Activated CD4-positive, alpha-beta T cell treated with anti-CD3 and anti-CD28 coated beads, Interleukin-2, Interleukin-4, amounts not matched to agents 100 ng/mL and 50 ng/mL, durations not matched to agents 16 hours and 8 hours (primary cell): ENCODE measurements at places on chromosomes 12 and 14.

DNA sequence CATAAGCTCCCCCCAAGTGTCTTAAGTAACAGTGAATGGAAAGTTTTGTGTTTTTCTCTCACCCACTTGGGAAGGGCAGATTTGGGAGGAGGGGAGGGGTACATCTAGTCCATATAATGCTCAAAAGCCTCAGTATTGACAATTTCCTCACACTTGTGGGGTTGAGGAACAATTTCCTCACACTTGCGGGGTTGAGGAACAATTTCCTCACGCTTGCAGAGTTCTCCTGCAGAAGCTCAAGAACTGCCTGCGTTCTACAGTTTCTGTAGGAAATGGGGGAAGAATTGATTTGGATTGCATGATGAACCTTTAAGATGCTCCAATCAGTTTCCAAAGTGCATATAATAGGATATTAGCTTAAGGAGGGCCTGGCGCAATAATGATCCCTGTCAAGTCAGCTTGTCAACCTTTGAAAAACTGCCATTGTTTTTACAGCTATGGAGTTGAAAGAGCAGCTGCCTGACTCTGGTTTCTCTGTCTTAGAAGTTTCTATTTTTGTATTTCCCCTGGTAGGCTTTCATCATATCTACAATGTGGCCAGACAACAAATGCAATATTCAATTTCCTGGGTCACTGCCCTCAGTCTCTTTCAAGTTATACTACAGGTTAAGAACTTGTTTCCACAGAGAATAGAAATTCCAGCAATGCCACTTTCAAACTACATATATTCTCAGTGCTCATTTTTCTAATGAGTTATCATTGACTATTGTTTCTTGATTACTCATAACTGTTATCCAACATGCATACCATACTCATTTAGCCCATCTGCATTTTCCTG is 66.5 kb downstream of the PLEKHG7 start:
- peak; percentile 15 for DNase-seq

DNA sequence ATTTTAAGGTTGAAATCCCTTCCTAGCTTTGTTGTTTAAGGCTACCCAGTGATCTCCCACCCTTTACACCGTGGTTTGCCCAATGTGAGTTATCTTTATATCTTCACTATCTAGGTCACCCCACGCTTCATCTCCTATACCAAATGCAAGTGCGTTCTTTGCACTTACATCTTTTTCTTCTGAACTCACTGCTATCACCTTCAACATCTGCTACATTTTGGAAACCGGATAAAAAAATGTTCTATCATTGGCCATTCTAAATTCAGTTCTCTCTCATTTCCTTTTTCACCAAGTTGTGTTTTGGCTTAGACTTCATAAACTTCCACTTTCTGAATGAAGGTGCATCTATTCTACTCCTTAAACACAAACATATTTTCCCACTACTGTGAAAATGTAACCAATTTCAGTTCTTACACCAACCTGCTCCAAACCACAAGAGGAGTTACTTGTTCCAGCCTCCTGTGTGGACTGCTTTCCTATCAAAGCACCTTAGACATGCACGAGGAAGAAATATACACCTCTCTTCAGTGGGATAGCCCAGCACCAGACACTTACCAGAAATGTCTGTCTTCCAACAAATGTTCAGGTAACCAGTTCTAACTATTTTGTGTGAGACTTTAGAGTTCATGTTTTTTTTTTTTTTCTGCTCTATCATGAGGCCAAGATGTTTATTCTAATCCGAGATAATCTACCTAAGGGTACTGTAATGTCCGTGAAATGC is 21.9 kb downstream of the CLEC9A start:
- DNase-seq, result peak; percentile 10

GRCh38 chr12:104598342-104599271 is 141.9 kb downstream of the CHST11 start:
- DNase-seq, result no peak

DNA sequence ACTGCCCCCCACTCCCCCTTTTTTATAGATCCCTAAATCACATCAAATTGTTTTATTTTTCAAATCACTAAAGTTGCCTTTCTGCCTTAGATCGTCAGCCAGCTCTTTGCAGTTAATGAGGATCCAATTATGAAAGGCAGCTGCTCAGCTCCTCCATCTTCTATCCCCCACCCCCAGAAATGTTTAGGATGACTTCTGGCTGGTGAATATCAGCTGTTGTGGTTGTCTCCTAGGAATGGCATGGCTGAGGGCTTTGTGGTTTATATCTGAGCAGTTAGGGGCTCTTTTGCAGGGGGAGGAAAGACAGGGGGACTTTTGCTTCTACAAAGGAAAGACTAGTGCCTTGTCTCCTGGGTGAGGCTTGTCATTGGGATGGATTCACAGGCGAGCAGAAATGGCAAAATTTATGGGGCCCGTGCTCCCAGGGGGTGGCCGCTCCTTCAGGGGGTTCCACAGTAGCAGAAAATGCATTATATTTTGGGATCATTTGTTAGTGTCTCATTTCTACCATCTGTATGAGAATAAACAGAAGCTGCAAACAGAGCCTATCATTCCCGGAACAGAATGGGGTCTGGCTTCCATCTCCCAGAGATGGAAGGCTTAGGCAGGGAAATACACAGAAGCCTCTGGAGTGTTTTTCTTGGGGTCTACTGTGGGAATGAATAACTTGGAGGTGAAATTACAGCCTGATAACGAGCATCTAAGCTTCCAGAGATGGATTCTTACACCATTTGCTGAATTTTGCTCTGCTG is 6.5 kb downstream of the JDP2 start:
- DNase-seq, result no peak

DNA sequence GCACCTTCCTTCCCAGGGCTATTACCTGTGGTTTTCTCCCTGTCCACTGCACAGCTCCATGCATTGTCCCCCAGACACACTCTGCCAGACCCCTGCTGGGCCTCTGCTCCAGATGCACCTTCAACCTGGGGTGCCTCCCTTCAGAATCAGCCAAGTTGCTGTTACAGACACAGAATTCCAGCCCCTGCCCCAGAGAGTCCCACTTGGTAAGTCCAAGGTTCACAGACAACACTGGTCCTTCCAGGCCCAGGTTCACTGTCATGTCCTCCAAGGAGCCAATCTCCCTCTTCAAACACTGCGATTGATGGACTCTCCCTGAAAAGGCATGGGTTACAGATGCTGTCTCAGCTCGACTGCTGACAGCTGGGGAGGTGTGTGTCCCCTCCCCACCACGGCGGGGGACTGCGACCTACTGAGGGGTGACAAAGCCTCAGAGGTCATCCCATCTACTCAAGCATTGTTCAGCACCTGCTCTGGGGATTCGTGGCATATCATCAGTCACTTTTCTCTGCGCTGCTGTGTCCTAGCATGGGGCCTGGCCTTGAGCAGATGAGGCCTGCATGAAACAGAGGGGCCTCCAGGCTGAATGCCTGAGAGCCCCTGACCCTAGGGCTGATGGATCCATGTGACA is 24.3 kb downstream of the CALM1 start:
- DNase-seq, result no peak

- peak; percentile 53 for DNase-seq
Observed at GRCh38 chr12:47891356-47891755, 13.4 kb downstream of the VDR start.

DNA sequence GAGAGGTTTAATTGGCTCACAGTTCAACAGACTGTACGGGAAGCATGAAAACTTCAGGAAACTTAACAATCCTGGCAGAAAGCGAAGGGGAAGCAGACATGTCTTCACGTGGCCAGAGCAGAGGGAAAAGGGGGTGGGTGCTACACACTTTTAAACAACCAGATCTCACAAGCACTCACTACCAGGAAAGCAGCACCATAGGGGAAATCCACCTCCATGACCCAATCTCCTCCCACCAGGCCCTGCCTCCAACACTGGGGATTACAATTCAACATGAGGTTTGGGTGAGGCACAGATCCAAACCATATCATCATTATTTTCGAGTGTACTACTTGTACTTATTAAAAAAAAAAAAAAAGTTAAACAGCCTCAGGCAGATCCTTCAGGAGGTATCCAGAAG is 29.9 kb downstream of the RXYLT1 start:
- DNase-seq, result no peak

- DNase-seq, result no peak
Observed at GRCh38 chr12:29255042-29255441, 106.0 kb downstream of the FAR2 start.

- no peak for DNase-seq
Observed at GRCh38 chr12:13206560-13206897, 10.0 kb downstream of the EMP1 start.

DNA sequence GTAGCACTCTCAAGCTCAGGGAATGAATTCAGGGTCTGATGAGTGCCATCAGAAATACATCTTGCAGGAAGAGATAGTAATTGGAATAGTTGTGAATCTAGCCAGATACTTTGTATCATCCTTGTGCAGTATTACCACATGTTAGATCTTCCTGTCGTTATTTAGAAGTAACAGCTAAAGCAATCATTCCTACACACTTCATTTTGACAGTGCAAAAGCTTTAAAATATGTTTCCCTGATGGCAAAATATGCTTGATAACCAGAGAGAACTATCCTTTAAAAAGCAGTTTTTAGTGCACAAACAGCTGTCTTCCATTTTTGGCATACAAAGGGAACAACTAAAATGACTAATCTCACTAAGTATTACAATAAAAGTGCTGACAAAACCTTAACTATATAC is 149.5 kb upstream of the SLC38A2 start:
- DNase-seq, result no peak

DNA sequence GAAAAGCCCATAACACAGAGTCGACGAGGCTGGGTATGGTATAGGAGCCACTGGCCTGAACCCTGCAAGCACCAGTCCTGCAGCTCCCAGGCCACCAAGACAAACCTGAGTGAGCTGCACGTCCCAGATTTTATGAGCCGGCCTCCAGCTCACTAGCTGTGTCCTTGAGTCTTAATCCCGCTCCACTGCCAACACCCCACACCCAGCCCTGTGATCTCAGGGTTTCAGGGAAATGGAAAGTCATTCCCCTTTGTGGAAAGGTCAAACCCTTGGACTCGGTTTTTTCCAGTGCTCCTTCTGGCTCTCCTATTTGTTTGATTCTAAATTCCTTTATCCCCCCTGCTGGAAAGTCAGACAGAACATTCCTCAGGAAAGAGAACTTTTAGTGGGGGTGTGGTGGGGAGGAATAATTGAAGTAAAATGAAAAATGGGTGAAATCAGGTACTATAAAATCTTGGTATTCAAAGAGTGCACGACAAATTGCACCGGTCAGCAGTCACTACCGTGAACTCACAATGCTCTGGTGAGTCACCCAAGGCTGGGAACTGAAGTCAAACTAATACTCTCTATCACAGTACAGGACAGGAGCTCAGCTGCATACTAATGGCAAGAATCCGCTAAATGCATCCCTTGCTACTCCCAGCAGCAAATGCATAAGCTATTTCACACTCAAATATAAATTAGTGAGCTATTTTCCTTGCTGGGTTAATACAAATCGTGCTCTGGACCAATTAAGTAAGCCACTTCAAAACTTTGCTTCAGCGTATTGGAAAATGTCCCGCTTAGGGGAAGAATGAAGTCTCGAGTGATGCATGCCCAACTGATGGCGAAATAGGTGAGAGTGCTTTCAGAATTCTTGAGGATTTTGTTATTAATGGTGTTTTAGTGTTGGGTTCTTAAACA is 9.0 kb downstream of the PITPNM2 start:
- no peak for DNase-seq

DNA sequence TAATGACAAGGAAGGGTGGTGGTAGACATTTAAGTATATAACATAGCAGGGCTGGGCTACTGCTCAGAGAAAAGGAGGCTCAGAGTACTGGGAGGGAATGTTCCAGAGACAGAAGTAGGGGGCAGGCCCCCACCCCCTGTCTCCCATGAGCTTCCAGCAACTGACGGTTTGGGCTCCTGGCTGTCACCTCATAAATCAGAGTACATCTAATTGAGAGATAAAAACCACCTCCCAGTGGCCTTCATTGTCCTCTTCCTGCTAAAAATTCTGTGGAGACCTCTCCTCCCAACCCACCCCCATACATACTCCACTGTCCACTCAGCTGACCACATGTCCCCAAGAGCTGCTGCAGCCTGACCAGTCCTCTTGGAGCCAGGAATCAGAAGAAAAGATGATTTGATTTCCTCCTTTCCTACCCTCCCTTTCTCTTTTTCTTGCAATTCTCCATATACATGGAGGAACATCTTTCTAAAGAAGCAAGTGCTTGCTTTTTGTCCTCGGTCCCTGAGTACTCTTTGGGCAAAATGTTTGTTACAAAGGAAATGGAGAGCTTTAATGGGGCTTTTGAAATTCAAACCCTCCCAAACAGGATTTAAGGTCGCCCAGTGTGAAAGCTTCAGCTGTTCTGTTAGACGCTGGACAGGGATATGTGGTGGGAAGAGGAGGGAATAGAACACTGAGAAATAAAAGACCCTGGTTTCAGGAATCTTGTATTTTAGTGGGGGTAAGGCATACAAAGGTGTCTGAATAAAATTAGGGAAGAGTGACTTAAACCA is 16.4 kb upstream of the KCNA5 start:
- no peak for DNase-seq
